ENCODE measurements at places on chromosomes 13 and 19.

DNA sequence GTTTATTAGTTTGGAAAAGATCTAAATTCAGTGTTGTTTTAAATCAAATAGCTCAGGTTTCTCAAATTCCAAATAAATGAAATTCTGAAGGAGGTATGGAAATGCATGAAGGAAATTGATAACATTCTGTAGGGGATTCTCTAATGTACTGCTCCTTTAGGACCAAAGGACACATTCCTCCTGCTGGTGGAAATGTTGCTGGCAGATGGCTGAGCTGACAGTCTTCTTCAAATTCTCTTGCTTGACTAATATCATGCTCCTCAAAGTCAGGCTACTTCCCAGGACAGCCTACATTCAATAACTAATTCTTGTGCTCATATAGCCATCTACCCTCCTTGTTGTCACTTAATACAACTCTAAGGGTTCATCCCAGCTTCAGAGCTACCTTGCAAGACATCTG is 1118.5 kb downstream of the PCDH9 start:
- DNase-seq, result no peak

GRCh38 chr19:49469828-49470614 is 4.0 kb upstream of the FLT3LG start:
- no peak for DNase-seq

DNA sequence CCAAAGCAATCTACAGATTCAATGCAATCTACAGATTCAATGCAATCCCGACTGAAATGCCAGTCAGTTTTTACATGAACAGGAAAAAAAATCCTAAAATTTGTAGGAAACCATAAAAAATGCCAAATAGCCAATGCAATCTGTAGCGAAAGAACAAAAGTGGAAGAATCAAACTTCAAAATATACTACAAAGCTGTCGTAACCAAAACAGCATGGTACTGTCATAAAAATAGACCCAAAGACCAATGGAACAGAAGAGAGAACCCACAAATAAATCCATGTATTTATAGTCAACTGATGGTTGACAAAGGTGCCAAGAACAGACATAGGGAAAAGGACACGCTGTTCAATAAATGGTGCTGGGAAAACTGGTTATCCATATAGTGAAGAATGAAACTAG is 17.7 kb downstream of the ZNF829 start:
- no peak for DNase-seq

GRCh38 chr13:29589234-29589633 is 6.3 kb downstream of the SLC7A1 start:
- no peak for DNase-seq

DNA sequence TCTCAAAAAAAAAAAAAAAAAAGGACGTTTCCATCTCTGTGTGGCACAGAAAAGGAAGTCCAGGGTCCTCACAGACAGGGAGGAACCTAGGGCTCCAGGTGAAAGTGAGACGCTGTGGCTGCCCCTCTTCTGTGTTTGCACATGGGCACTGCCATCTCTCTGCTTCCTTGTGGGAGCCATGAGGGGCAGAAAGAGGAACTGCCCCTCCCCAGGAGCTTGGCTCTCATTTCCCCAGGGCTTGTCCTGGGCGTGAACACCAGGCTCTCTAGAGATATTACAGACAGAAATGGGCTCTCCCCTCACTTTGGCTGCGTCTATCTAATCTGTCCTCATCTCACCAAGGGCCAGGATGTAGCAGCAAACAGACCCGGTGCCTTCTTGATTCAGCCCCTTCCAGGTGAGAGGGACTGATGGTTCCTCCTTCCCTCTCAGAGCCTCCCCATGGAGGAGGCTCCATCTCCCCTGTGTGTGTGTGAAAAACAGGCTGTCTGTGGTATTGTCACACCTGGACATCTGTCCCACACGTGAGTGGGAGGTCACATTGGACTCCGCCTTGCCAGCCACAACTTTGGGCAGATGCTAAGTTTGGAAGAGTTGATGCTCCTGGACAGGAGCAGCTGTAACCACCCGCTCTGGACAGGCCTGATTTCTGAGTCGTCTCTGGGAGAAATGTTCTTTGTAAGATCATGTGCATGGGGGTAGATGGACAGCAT is 840 bp upstream of the LILRA4 start:
- no peak for DNase-seq

DNA sequence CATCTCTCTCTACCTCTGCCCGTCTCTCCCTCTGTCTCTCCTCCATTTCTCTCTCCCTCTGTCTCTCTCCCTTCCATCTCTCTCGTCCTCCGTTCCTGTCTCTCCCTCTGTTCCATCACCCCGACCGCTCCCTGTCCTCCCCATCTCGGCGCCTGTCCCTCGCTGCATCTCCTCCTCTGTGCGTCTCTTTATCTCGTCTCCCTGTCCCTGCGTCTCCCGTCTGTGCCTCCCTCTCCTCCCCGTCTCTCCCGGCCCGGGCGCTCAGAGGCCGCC is 4.6 kb downstream of the GRIN2D start:
- DNase-seq, result no peak

GRCh38 chr13:111345682-111346081 is 25.2 kb downstream of the TEX29 start:
- DNase-seq, result no peak

DNA sequence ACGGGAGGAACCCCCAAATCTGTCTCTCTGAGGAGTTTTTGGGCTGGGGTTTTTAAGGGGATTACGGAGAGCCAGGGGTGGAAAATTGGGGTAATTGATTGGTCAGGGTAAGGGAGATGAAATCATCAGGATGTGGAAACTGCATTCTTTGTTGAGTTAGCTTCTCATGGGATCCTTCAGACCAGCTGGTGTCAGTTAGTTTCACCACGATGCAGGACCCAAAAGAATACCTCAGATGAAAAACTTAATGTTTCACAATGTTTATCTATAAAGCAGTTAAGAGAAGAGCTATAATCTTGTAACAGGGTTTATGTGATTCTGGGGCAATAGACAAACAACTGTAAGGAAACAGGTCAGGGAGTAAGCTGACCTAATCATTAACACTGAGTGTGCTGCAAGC is 230.8 kb downstream of the POU4F1 start:
- no peak for DNase-seq

DNA sequence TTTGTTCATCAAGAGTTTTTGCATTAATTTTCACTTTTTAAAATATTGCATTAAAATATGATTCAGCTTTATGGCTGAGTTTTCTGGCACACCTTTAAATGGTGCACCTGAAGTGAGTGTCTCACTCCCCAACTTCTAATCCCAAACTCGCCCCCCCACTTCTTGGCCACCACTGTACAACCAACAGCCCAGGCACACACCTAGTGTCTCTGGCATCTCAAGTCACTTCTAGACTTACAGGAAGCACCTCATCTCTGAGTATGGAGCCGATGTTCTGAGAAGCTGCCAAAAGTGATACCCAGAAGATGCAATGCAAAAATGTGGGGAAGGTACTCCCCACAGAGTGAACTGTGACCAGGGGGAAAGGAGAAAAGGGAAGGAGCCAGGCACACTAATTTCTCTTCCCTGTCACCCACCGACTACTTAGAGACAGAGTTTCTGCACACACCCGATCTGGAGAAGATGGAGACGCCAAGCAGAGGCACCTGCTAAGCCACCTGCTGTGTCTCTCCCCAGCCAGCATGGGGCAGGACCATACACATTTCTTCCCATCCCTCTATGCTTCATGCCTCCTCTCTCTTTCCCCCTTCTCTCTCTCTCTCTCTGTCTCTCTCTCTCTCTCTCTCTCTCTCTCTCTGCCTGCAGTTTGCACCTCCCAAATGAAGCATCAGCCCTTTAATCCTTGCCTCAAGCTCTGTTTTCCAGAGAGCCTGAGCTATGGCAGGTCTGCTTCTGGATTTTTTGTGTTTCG is 155.3 kb upstream of the ZNF507 start:
- no peak for DNase-seq

DNA sequence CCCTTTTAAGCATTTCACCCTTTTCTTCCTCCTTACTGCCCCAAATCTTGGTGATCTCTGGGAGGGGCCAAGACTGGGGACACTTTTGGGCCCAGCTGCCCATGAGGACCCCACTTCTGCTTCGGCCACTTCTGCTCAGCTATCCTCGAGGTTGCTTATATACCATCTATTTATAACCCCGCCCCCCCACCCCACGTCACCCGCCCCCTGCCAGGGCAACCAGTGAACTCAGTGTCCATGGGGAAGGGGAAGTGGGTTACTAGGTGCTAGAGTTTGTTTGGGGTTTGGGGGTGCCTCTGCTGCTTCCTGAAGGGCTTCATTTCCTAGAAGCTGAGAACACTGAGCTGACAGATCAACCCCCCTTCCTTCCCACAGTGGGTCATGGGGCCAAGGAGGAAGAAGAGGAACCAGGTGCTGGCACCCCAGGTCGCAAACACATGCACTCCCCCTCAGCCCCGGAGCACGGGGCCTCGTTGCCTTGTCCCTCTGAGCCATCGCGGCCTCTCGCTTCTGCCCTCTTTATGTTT is 6.1 kb upstream of the ADGRE5 start:
- DNase-seq, result no peak

- no peak for DNase-seq
These were observed 61.3 kb downstream of the DCLK1 start for GRCh38 chr13:36069881-36070366.

- DNase-seq, result no peak
These were observed 21.6 kb upstream of the CCL25 start for GRCh38 chr19:8030960-8031359.

- DNase-seq, result no peak
These were observed 665 bp downstream of the ZNF497 start for GRCh38 chr19:58361900-58362271.

GRCh38 chr13:37899753-37900152 is 30.2 kb upstream of the TRPC4 start:
- no peak for DNase-seq

GRCh38 chr13:41931337-41931736 is 29.6 kb downstream of the VWA8 start:
- no peak for DNase-seq

DNA sequence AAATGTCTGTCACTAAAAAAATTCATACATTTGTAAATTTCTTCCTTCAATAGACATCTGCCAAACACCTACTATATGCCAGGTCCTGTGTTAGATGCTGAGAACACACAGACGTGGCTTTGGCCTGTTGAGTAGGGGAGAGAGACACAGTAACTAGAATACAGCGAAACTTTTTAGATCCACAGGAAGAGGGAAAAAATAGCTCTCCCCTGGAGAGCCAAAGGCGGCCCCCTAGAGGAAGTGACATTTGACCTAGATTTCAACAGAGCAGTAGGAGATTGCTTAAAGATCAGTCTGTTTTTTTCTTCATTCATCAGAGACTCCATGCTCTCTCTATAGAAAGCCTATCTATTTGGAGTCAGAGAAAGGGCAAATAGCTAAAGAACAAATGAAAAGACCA is 11.3 kb downstream of the LCP1 start:
- DNase-seq, result peak; percentile 22

GRCh38 chr19:15315101-15315500 is 17.2 kb downstream of the BRD4 start:
- no peak for DNase-seq

- no peak for DNase-seq
These were observed 52.1 kb downstream of the DACH1 start for GRCh38 chr13:71814806-71815360.

- DNase-seq, result no peak
These were observed 19.7 kb downstream of the SUGP1 start for GRCh38 chr19:19300613-19301012.

GRCh38 chr13:32639502-32640105 is 53.4 kb downstream of the PDS5B start:
- peak; percentile 23 for DNase-seq

- DNase-seq, result no peak
These were observed 2486.0 kb upstream of the PCDH20 start for GRCh38 chr13:63901630-63902029.

- no peak for DNase-seq
These were observed 20.0 kb downstream of the CAPS start for GRCh38 chr19:5934069-5934401.

GRCh38 chr19:39539165-39539517 is 820 bp downstream of the EID2 start:
- DNase-seq, result no peak

DNA sequence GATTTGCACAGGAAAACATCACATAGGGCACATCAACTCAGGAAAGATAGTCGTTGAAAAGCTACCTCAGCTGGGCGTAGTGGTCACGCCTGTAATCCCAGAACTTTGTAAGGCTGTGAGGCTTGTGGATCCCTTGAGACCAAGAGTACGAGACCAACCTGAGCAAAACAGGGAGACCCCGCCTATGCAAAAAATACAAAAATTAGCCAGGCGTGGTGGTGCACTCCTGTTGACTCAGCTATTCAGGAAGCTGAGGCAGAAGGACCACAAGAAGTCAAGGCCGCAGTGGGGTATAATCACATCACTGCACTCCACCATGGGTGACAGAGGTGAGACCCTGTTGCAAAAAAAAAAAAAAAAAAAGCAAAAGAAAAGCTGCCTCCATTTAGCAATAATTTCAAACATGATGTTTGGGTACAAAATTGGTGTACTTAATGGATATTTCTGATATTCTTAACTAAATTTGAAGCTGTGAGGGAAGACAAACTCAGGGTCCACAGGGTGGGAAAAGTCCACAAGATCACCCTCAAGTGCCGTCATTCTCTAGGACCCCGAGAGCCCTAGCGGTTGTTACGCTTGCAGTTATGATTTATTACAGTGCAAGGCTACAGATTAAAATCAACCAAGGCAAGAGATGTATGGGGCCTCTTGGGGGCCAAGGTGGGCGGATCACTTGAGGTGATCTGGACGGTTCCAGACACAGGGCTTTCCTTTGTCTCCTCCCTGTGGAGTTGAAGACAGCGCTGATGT is 42.5 kb upstream of the LDLR start:
- no peak for DNase-seq

DNA sequence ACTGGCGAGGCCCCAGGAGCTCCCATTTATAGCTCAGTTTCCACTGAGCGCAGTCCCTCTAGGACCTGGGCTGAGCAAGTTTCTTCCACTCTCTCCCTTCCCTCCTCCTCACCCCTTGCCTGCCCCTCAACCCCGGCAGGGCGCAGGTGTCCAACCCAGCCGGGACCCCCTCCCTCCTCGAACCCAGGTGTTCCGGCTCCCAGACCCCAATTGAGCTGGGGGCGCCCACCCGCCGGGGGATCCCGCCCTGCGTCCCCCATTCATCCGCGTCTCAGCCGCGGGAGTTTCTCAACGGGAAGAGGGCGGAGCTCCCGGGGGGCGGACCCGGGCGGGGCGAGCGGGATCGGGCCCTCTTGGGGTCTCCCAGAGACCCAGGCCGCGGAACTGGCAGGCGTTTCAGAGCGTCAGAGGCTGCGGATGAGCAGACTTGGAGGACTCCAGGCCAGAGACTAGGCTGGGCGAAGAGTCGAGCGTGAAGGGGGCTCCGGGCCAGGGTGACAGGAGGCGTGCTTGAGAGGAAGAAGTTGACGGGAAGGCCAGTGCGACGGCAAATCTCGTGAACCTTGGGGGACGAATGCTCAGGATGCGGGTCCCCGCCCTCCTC is at the start of gene KIRREL2:
Gene KIRREL2 (plus strand): TSS at position 366 of the 604 bp plus-strand sequence. CDS start 209 bp downstream, at position 575.
- DNase-seq, result peak; percentile 60

DNA sequence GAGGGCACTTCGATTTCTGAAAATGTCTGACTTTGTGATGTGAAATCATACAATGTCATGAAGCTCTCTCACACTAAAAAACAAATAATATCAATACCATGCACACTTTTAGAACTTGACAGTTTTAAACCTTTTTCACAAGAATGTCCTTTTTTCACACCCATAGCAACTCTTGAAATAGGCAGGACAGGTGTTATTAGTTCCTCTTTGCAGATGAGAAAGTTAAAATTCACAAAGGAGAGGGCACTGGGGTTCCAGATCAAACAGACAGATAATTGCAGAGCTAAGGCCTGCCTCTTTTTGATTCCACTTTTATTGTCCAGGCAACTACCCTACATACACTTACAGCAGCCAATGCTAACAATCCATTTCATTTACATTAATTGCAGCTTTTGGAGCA is 142.8 kb downstream of the KLF12 start:
- no peak for DNase-seq

Measured in neural crest cell (in vitro differentiated cells).